WTC11 (cell line): ENCODE measurements at places on chromosomes 12 and 14.
A peak's percentile ranks its signal among the peaks of the same experiment; 100 is the strongest.

- DNase-seq: no peak
Measured at GRCh38 chr12:26730481-26731350, 102.3 kb downstream of the ITPR2 start.

- DNase-seq: no peak
Measured at GRCh38 chr12:128418944-128419343, 152.0 kb downstream of the TMEM132C start.

GRCh38 chr12:65756956-65757511 is 67.2 kb upstream of the HMGA2 start:
- no peak for DNase-seq

DNA sequence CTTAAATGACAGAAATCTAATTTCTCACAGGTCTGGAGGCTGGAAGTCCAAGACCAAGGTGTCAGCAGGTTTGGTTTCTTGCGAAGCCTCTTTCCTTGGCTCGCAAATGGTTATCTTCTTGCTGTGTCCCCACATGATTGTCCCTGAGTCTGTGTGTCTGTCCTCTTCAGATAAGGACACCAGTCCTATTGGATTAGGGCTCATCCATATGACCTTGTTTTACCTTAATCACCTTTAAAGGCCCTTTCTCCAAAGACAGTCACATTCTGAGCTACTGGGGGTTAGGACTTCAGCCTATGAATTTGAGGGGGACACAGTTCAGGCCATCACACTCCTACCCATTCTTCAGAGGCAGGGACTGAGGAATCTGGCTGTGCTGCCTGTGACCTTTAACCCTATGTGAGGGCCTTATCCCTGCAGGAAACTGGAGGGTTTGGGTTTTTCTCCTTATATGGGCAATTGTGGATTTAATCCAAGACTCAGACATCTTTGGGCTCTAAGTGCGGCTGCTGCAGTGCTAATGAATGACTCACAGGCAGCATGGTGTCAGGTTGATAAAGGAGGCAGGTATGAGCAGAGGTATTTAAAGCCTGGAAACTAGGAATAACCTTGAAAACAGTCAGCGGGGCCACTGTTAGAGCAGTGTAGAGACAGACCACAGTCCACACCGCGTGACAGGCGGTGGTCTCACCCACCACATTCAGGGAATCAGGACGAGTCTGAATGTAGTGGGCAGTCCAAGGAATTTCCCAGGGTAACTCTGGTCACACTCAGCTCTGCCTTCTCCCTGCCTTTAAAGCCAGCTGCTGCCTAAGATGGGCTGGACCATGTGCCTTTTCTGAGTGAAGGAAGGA is 10.2 kb downstream of the TPCN1 start:
- DNase-seq: no peak

DNA sequence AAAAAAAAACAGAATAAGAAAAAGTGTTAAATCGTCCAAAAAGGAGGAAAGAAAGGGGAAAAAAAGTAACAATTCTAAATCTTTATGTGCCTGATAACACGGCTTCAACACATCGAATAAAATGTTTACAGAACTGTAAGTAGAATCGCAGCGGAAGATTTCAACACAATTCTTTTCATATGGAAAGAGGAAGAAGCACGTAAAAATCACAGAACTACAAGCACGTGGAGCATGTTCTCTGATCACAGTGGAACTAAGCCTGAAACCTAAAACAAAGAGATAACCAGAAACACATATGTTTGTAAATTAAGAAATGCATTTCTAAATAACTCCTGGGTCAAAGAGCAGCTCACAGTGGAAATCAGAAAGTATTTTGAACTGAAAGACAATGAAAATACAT is 8.7 kb downstream of the CLEC7A start:
- no peak for DNase-seq

GRCh38 chr12:117807355-117807754 is 161.4 kb downstream of the KSR2 start:
- no peak for DNase-seq

GRCh38 chr12:93573552-93574223 is 1.2 kb downstream of the SOCS2 start:
- DNase-seq: peak; percentile 22

GRCh38 chr12:67915335-67915851 is 73.9 kb upstream of the IFNG-AS1 start:
- DNase-seq: no peak

- DNase-seq: no peak
Measured at GRCh38 chr14:69501423-69501838, 16.9 kb downstream of the PLEKHD1 start.

- no peak for DNase-seq
Measured at GRCh38 chr14:33781236-33781635, 169.6 kb downstream of the EGLN3 start.

GRCh38 chr12:12718381-12718759 is 1.2 kb downstream of the CDKN1B start:
- DNase-seq: no peak

- no peak for DNase-seq
Measured at GRCh38 chr12:108985750-108986149, 35.1 kb downstream of the SVOP start.

DNA sequence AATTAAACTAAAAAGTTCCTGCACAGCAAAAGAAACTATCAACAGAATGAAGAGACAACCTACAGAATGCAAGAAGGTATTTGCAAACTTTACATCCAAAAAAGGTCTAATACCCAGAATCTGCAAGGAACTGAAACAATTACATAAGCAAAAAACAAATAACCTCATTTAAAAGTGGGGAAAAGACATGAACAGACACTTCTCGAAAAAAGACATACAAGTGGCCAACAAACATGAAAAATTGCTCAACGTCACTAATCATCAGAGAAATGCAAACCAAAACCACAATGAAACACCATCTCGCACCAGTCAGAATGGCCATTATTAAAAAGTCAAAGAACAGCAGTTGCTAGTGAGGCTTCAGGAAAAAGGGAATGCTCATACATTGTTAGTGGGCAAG is 15.2 kb downstream of the PDE6H start:
- DNase-seq: no peak

- DNase-seq: peak; percentile 14
Measured at GRCh38 chr12:27779416-27779919, 565 bp upstream of the KLHL42 start.

GRCh38 chr12:46803517-46803916 is 22.3 kb downstream of the SLC38A4 start:
- no peak for DNase-seq

GRCh38 chr12:49555631-49556390 is 12.1 kb downstream of the MCRS1 start:
- DNase-seq: no peak
